Mesothelial cell of epicardium (in vitro differentiated cells): ENCODE measurements at places on chromosomes 2 and 18. TPM values are rescaled to one million over a fixed set of nuclear protein-coding genes. Genes with fewer than 3 reads are reported as not detected.

DNA sequence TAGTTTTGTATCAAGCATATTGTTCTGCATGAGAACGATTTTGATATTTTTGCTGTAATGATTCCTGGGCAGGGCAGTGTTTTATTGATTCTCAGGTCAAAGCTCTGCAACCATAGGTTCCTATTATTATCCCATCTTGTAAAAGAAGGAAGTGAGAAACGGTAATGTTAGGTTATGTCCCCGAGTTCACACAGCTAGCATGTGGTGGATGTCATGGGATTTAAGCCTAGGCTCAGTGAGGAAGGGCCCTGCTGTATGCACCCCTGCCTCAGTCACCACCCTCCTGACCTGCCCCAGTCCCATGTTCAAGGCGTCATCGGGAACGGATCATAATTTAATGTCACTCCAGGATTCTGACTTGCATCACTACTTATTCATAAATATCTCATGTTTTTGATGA is 10.7 kb downstream of the ACP1 start:
- DNase-seq: no peak

- no peak for DNase-seq
These were observed 87.8 kb downstream of the LYPD1 start for GRCh38 chr2:132581991-132582738.

The TRAK2 gene
- total RNA-seq: 18.9 to 21.5 TPM (median 19.9 TPM) in 3 replicates

GRCh38 chr2:12949406-12949805 is 232.7 kb downstream of the TRIB2 start:
- no peak for DNase-seq

DNA sequence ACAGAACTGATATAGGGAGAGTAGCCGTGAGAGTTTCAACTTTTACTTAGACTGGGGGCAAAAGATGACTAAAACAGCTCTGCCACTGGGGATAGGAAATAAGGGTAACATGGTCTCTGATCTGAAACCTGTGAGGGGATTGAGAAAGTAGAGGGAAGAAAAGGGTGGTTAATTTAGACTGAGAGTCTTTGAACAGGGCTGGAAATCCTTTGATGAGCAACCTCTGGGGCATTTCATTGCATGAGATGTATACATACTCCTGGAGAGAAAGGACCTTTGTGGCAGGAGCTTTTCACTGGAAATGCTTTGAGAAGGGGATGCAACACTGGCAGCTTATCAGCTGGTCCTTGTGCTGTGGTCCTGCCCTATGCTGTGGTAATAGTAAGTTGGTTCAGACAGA is 9.4 kb downstream of the GALNT1 start:
- no peak for DNase-seq

GRCh38 chr2:240913810-240914644 is 7.9 kb downstream of the CROCC2 start:
- DNase-seq: peak; percentile 74

The SCG2 gene
- total RNA-seq: 2.0 to 2.3 TPM (median 2.0 TPM) in 3 replicates
